Naive thymus-derived CD4-positive, alpha-beta T cell (primary cell): ENCODE measurements at places on chromosomes 12 and 14.

DNA sequence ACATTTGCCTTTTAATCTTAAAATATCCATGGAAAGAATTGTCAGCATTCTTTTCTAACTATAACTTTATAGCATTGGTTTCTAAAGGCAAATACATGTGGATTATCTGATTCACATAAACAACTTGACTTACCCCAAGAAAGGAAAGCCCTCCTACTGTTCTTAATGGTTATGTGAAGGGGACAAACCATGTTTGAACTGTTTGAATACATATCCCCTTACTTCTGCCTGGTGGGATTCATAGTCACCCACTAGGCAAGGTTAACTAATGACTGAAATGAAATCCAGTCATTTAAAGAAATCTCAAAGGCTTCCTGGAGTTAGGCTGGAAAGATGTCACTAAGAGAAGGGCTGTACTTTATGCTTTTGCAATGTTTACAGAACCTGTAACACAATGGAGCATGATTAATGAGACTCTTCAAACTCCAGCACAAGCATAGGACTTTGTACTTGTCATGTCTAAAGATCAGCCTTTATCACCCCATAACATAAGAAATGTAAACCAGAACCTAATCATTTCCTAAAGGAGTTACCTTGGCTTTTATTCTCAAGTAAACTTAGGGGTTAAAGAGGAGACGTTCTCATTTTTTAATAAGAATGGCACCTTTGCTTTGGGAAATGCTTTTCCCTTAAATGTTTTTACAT lies 10.2 kb upstream of the FLRT2 start:
- DNase-seq = no peak

DNA sequence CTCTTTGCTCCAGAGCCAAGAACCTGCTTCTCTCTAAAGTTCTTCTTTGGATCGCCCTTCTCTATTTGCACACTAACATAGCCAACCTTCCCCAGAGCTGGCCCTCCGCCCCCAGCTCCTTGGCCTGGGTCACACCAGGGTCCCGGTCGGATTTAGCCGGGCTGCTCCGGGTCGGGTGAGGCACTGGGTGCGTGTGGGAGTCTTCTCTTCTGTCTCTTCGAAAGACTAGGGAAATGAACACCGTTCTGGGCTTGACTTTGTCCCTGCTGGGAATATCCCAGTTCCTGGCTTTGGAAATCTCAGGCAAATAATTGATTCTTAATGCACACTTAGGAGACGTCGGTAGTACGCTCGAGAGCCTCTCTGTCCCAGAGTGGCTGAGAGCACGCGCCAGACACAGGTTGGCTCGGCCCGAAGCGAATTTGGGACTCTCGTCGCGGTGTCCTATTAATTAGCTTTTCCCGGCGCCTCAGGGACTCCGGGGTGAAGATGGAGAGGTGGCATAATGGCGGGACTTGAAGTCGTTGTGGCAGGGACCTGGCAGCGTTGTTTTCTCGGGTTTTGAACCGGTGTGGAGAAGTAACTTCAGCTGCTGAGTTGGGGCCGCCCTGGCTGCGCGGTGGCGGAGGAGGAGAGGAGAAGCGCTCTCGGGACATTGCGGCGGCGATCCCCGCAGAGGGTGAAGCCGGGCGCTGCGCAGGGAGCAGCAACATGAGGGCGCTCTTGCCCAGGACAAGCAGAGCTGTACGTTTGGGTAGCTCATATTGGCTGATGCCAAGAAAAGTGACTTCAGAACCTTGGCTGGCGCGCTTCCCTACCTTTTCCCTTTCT lies 7.5 kb downstream of the FOXG1 start:
- DNase-seq = no peak

GRCh38 chr12:91419809-91420208 lies 237.2 kb upstream of the DCN start:
- DNase-seq = no peak

GRCh38 chr12:124469193-124469888 lies 98.1 kb downstream of the NCOR2 start:
- no peak for DNase-seq

DNA sequence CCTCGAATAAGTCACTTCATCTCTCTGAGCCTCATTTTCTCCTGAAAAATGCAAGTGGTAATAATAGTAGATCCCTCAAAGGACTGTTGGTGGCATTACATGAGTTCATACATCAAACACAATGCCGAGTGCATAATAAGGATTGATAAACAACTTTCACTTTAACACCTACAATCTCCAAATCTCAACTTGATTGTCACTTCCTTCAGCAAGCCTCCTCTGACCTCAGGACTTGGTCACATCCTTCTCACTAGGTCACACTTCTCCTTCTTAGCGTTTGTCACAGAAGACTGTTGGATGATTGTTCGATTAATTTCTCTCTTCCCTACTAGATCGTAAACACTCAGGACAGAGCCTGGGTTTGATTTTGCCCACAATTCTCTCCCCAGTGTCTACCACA lies 7.9 kb upstream of the PRKAB1 start:
- DNase-seq = no peak

DNA sequence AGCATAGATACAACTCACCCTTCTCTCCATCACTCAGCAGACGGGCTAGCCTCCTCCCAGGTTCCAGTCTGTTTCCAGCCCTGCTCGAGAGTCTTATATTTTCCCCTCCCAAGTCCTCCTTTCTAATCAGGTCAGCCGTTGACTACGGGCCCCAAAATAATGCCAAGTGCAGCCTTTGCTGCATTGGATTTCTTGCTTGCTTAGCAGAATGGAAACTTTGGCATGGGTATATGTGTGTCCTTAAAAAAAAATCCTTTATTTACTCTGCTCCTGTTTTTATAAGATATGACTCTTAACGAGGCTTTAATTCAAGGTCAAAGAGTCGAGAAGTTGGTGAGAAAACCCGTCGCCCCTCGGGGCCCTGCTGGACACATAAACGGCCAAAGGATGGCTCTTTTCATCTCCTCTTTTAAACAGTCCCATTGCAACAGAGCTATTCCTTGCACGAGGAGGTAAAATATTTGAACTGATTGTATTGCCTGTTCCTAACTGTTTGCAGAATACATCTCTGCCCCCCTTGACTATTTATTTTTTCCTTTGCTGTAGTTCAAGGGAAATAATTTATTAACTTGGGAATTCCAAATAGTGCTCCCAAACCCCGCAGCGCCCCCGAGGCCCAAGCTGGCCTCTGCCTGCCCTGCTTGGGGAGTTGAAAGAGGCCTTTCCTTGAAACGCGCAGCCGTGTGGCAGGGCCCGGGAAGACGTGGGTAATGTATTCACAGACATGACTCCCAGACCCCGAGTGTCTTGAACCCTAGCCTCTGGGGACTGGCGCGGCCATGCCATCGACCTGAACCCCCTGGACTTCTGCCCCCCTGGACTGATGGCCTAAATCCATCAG lies 156.5 kb upstream of the MYL2 start:
- no peak for DNase-seq

GRCh38 chr12:54038871-54039414 lies 6.1 kb downstream of the HOXC5 start:
- DNase-seq = no peak

- DNase-seq = peak; percentile 54
Observed at GRCh38 chr14:61388173-61388975, 67.0 kb downstream of the PRKCH start.

DNA sequence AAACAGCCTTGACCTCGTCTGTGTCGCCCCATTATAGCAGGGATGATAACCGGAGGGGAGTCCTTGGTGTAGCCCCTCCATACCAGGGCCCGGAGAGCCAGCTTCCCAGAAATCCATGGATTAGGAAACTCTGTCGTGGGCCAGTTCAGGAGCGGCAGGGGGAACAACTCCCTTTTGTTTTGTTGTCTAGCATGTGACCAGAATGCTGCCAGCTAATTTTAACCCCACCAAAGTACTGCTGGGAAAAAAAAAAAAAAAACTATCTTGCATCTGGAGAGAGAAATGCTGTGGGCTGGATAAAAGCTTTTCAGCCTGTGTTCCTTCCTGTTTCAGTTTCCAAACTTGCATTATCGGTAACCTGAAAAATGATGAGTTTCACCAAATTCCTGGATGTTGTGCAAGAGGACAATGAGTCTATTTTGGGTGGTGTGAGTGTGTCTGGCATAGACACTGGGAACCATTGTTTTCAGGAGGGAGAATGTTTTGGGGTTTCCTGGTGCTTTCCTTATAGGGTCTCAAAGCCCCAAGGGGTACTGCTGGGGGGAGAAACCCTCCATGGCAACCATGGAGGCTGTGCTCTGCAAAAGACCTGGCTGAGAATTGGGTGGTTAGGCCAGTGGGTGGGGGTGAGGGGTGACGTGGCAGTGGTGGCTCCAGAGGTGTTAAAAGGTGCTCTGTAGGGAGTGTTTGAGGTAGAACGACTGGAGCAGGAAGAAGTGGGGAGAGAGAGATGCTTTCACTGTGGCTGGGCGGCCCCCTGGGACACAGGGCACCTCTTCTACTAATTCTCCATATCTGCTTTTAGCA lies 14.9 kb upstream of the IRF2BPL start:
- DNase-seq = no peak

DNA sequence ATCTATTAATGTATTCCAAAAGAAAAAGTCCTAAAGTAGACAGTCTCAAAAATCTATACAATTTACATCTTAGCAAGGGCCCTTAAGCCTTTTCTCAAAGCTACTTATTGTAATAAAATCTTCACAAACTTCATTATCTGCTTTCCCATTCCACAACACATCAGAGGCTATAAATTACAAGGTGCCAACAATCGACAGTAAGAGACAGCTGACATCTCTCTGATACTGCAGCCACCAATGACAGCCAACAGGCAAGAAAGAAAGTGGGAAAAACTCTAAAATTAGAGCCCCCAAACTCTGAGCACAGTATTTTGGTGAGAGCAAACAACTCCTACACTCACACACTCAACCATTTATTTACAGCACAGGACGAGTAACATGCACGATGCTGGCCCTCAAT lies 2.2 kb downstream of the ANGEL1 start:
- no peak for DNase-seq

DNA sequence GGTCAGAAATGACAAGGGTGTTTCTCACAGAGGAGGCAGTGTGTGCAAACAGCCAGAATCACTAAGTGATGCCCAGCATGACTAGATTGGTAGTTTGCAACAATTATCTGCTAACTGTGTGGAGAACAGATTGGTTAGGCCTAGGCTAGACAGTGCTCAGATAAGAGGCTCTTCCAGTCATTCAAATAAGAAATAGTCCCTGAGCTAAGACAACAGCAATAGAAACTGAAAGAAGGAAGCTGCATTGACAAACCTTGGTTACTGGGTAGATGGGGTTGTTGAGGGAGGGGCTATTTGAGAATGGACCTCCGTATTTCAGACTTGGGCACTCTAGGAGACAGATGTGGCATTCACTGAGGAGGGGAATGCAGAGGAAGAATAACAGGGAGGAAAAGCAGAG lies 255.0 kb upstream of the NPAS3 start:
- no peak for DNase-seq

- DNase-seq = peak; percentile 34
Observed at GRCh38 chr12:49750027-49750995, 9.0 kb downstream of the TMBIM6 start.

DNA sequence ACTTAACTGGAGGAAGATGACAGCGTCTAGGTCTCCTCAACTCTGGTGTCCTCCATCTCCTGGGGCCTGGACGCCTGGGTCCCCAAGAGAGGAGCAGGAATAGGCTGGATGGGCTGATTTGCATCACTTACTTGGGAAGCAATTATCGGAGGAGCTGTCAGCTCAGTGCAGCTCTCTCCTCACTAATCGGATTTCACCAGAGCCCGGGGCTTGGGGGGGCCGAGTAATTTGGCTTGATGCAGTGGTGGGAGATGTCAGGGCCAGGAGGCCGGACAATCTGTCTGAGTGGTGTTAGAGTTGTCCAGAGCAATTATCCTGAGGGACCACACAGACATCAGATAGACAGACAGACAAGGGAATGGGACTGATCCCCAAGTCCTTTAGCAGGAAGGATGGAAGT lies 4.6 kb upstream of the SMUG1 start:
- DNase-seq = no peak

DNA sequence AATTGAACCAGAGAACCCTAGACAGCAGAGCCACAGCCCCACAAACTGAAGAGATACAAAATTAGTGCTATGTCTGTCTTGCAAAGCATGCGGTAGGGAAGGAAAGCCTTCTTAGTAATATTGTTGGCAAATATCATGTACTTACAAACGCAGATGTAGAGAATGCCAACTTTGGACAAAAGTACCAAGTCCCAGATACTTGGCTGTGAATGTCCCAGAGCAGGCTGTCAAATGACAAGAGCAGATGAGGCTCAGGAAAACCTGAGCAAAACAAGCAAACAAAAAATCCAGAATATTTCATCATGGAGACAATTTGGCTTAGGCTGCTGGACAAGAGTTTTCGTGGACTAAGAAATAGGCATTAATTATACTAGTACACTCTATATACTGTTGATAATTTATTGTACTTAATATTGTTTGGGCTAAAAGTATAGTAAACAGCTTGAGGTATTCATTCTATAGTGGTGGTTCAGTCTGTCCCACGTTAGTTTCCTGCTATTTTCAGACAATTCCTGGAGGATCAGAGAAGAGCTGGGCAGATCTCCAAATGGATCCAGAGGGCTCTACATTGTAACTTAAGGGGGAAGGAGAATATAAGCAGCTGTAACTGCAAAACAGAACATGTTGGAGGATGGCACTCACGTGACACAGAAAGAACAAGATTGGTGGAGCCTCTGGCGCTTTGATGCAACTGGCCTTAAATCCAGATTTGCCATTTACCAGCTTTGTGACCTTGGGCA lies 329.8 kb downstream of the ATP23 start:
- no peak for DNase-seq

DNA sequence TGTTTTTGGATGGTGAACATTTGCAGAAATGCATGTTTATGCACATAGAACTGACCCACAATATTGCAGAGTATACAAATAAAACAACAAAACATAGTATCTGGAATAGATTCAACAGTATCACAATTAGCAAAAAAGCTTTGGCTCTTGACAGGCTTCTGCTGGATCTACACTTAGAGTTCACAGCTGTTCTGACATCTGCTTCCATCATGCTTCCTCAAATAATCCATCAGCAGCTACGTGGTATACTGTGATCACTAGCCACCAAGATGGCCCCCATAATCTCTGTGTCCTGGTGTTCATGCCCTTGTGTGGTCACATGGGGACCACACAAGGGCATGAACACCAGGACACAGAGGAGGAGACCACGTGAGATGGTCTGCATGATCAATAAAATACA lies 166.6 kb upstream of the CCDC198 start:
- no peak for DNase-seq

- DNase-seq = no peak
Observed at GRCh38 chr14:69010648-69011047, 31.5 kb upstream of the ACTN1 start.

DNA sequence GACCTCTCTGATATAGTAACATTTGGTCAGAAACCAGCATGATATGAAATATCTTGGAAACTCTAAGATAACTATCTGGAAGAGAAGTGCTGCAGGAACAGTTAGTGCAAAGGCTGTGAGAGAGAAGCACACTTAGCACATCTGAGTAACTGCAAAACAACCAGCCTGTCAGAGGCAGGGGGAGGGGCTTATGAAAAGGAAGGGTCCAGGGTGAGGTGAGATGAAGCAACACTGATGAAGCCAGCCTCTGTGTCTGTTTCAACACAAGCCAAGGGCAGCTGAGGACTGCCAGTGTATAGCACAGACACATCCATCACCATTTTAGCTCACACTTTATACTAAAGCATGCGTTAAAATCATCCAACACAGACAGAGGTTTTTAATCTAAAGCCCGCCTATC lies 37.4 kb upstream of the OVCH1 start:
- no peak for DNase-seq
